Activated gamma-delta T cell (primary cell): ENCODE measurements at places on chromosomes 2 and 18.

- DNase-seq = no peak
These were observed 178.8 kb upstream of the HDAC4 start for GRCh38 chr2:239579524-239580198.

DNA sequence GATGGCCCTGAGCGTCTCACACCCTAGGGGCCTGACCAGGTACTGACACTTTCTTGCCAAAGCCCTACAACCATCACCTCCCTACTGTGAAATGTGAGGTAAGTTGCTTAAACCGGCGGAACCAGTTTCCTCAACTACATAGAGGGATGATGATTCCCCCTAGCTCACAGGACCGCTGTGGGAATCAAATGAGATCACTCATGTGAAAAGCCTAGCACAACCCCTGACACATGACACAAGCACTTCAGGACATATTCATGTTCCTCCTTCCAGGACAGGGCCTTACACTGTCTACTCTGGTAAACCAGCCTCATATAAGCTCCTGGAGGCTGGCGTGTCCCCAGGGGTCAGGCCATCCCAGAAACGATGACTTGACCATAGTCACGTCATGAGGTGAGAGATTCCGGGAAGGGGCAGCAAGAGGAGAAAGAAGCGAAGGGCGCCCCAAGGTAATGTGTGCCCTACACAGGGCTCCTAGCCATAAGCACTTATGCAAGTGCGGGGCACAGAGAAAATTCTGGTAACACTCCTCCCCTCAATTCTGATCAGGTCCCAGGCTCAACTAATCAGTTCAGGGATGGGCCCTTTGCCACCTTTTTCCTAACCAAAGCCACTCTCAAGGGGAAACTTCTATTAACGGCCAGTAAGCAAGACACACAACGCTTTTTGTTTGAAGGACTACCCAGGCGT, 49.5 kb downstream of the C2orf42 start:
- no peak for DNase-seq

GRCh38 chr2:101518578-101519492, 43.9 kb upstream of the RFX8 start:
- no peak for DNase-seq

- no peak for DNase-seq
These were observed 10.2 kb upstream of the PTPN4 start for GRCh38 chr2:119749477-119750012.

DNA sequence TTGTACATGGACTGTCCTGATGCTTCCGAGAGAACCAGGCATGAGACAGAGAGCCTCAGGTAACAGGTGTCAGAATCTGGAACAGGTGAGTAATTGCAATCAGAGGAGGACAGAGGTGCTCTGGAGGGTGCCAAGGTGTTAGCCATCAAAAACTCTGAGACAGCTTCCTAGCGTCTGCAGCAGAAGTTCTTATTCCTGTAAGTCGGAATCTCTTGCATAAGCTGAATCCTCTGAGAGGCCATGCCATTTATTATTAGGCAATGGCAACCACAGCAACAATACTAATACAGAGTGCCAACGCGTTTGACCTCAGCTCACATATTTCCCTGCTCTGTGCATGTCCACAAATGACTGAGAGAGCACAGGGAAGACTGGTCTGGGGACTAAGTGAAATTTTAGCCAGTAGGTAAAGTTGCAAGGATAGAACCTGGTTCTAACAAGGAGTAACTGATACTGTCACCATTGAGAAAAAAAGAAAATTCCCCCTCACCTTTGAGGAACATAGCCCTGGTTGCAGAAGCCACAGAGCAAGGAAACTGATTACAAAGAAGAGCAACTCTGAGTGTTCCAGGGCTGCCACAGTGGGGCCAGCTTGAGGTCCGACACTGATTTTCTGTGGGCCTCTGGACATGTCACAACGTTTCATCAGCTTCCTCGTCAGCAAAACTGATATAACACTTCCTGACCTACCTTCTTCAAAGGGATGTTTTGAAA, 55.1 kb upstream of the ACSL3 start:
- DNase-seq = no peak

- DNase-seq = no peak
These were observed 118.8 kb upstream of the STK17B start for GRCh38 chr2:196290136-196290535.

DNA sequence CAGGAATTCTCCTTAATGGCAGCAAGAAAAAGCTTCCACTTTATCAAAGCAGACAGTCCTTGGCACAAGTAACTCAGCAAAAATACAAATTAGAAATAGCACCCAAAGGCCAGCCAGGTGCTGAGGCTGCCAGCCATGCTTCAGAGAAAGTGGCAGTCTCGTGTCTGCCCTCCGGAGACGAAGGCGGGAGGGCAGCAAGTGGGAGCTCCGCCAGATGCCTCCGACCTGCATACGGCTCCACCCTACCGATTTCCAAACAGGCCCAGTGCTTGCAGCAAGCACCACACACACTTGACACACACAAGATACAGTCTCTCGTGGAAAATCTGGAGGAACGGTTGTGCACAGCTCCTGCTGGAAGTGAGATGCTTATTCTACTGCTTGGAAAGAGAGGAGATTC, 134.9 kb upstream of the REV1 start:
- no peak for DNase-seq
